ENCODE measurements at places on chromosomes 11 and 22.

GRCh38 chr11:46343520-46343919 is 3.7 kb upstream of the DGKZ start:
- DNase-seq: no peak

GRCh38 chr11:105152021-105152512 is 12.5 kb upstream of the CARD18 start:
- no peak for DNase-seq

- peak; percentile 84 for DNase-seq
Observed at GRCh38 chr11:65903068-65903481, 2.9 kb upstream of the FOSL1 start.

DNA sequence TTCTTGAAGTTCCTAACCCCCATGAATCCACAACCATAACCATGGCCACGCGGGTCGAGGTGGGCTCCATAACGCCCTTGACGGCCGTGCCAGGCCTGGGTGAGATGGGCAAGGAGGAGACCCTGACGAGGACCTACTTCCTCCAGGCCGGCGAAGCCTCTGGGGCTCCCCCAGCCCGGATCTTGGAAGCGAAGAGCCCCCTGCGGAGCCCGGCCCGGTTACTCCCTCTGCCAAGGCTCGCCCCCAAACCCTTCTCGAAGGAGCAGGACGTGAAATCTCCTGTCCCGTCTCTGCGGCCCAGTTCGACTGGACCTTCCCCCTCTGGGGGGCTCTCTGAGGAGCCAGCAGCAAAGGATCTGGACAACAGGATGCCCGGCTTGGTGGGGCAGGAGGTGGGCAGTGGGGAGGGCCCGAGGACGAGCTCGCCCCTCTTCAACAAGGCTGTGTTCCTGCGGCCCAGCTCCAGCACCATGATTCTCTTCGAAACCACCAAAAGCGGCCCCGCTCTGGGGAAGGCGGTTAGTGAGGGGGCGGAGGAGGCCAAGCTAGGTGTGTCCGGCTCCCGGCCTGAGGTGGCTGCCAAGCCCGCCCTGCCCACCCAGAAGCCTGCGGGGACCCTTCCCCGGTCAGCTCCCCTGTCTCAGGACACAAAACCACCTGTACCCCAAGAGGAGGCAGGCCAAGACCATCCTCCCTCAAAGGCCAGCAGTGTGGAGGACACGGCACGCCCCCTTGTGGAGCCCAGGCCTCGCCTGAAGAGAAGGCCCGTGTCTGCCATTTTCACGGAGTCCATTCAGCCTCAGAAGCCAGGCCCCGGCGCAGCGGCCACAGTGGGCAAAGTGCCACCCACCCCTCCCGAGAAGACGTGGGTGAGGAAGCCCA is 75.7 kb downstream of the KIAA1671 start:
- no peak for DNase-seq

- DNase-seq: no peak
Observed at GRCh38 chr11:6249770-6250555, 9.7 kb upstream of the CCKBR start.

DNA sequence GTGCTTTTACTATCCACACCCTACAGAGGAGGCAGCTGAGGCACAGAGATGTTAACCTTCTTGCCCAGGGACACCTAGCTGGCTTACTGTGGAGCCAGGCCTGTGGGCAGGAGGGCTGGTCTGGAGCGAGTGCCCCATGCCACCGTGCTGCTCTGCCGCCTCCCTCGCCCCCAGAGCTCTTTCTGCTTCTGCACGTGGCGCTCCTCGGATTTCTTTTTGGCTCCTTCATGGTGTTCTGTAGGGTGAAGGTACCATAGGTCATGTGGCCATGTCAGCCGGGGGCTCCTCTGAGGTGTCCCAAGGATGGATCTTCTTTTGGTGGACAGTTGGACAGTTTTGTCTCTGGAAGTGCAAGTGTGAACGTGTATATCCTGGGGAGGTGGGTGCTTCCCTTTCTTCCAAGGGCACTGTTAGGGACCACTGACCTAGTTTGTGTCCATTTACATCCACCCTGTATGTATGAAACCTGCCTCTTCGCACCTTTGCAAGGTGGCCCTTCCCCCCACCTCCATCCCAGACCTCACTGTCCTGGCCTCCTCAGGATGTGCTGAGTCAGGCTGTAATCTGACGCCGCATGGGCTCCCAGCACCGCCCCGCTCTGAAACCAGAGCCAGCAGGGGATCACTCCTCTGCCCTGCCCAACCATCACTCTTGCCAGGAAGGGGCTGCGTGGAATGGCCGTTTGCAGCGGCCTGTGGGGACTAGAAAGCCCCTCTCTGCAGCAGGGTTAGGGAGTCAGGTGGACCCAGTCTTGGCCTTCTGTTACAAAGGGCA is 31.7 kb downstream of the POLR3H start:
- no peak for DNase-seq

DNA sequence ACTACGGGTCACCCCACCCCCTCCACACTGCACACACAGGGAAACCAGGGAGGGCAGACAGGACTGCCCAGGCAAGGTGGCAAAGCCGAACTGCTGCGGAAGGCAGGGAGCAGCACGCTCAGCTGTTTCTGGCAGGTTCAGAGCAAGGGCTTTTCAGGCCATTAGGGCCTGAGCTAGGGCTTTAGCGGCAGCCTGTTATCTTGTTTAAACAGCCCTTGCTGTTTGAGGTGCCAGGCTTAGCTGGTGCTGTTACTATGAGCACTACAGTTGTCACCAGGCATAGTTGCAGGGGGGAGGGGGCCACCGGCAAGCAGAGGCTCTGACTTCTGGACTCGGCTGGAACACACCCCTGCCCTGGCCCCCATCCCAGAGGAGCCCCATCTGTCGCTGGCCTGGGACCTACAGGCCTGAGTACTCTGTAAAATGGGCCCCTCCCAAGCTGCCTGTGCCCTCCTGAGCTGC is 34.9 kb downstream of the RSPH14 start:
- DNase-seq: no peak

GRCh38 chr22:38347181-38347943 is 30.1 kb upstream of the CSNK1E start:
- DNase-seq: no peak

- no peak for DNase-seq
Observed at GRCh38 chr11:76321340-76321739, 59.6 kb downstream of the THAP12 start.

GRCh38 chr22:37860796-37861421 is 11.7 kb downstream of the EIF3L start:
- DNase-seq: no peak

- no peak for DNase-seq
Observed at GRCh38 chr11:126049159-126049558, 13.5 kb downstream of the CDON start.

GRCh38 chr11:127126986-127127385 is 126.4 kb upstream of the KIRREL3 start:
- DNase-seq: no peak

DNA sequence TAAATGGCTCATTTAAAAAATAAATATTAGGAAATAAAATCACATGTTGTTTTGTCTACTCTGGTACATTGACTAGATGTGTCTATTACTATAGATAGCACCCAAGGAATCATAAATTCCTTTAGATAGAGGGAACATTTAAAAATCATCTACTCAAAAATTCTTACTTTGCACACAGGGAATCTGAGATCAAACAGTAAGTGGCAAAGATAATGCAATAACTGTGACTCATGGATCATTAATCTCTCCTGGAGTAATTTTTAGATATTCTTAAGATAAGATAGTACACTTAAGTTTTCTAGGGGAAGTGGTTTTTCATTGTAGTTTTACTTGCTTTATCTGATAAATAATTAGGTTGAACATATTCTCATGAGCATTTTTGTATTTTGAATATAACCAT is 468.9 kb downstream of the LUZP2 start:
- no peak for DNase-seq

DNA sequence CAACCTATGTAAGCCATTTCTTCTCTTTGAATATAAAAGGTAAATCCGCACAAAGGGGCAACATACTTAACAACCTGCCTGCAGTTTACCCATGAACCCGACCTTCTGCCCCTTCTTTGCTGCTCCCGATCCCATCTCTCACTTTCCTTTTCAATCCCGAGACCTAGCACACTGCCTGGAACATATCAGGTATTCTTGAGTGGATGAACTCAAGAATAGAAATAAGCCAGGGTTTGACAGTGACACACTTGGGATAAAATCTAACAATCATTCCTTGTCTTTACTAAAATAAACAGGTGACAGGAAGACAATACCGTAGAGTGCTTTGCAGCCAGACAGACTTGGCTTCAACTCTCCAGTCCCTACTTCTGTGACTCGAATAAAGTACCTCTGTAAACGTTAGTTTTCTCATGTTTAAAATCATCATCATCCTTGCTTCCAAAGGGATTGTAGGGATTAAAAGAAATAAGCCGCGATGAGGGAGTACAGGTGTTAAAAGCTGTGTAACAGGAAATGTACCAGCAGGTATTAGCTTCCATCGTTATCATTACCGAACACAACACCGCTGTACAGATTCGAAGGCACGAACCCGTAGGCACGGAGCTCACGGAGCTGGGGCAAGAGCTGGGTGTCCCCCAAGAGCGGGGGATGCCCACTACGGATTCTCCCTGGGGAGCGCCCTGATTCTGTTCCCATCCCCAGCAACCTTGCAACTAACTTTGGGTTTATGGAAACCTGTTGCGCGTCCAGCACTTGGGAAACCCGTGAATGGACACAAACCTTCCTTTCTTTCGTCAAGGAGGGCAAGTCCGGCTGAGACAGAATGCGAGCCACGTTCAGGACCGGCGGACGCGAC is 720 bp downstream of the UFD1 start:
- no peak for DNase-seq

GRCh38 chr11:46597155-46597554 is 3.3 kb upstream of the AMBRA1 start:
- no peak for DNase-seq

DNA sequence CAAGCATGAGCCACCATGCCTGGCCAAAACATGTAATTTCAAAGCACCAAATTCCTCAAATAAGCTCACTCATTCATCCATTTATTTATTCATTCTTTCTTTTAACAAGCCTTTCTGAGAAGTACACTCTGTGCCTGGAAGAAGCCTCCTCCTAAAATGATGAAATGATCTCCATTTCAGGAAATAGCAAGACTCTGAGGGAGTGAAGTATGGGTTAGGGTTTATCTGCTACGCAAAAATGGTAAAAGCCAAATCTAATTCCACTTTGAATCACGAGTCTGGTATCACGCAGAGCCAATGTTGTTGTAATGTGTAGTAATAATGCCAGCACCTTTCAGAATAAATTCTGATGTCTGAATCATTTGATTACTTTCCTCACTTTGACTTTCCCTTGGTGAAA is 1041.8 kb downstream of the LRRC4C start:
- DNase-seq: no peak

DNA sequence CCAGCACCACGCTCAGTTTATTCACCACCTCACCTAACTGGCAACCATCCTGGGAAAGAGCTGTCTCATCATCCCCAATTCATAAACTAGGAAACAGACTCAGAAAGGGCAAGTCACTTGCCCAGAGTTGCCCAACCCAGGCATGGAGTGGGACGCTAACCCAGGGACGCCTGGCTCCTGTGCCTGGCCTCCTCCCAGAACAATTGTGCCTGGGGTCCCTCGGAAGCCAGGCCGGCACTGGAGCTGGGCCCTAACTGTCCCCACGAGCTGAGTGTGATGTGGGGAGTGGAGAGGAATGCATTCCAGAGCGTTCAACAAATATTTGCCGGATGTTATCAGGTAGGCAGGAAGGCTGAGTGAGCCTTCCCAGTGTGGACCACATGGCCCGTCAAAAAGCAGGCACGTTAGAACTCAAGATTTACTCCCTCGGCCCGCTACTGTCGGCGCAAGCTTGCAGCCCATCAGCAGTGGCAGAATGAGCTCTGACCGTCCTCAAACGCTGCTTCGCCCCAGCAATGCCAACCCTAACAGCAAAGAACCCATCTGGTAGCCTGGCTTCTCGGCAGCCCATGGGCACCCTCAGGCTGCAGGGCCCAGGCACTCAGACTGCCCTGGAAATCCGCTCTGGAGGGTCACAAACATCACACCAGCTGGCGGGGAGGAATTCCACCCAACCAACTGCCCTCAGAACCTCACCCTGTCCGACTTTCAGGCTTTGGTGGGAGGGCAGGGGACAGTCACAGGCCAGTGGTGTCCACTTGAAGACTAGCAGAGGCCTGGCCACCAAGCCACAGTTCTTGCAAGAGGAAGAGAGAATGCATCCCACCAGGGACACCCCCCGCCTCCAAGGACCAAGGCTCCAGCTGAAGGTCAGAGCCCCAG is 35.6 kb downstream of the MYH9 start:
- no peak for DNase-seq

DNA sequence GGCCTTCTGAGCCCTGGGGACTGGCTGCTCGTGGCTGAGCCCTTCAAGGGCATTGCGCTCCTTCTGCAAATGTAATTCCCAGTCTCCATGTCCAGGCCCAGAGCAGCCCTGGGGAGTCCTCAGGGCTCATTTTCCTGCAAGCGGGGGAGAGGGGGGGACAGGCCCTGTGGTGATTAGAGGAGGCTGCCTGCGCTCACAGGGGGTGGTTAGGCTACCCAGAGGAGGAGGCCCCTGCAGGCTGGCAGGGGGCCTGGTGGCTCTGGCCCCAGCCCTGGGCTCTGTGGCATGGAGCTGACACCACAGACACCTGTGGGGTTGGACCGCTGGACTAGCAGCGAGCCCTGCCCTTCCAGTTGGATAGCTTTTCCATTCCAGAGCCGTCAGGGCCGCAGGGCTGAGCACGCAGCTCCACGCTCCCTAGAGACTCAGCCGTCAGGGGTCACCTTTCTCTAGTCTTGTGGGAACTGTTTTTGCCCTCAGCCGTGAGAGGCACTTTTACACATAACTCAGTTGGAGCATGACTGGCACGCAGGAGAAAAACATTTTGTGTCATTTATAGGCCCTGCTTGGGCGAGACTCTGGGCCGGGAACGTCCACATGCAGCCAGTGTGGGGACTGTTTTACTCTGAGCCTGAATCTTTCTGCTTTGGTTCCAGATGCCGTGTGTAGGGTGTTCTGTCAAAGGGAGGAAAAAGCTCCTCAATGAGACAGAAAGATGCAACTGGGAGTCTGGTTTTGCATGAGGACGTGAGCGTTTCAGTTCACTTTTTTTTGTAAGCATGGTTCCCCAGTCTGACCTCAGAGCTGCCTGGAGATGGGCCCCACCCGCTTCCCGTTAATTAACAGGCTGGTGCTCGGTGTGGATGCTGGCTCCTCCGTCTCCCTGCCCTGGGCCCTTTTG is 58.1 kb downstream of the LRP5 start:
- peak; percentile 27 for DNase-seq

DNA sequence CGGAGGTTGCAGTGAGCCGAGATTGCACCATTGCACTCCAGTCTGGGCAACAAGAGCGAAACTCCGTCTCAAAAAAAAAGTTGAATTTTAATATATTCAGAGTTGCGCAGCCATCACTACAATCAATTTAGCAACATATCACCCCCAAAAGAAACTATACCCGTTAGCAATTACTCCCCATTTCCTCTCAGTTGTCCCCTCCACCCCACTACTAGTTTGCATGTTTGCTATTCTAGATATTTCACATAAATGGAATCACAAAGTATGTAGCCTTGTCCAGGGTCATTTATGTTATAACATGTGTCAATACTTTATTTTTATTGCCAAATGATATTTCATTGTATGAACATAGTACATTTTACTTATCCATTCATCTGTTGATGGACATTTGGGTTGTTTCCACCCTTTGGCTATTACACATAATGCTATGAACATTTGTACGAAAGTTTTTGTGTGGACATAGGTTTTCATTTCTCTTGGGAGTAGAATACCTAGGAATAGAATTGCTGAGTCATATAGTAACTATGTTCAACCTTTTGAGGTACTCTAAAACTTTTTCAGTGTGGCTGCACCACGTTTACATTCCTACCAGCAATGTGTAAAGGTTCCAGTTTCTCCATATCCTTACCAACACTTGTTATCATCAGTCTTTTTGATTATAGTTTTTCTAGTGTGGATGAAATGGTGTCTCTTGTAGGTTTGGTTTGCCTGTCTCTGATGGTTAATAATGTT is 2.2 kb downstream of the ZNF143 start:
- DNase-seq: no peak
